ENCODE measurements at places on chromosomes 11 and 22.

GRCh38 chr11:33001281-33001680 is 14.4 kb upstream of the DEPDC7 start:
- no peaks in the 10 kb centered on the region for H3K27me3 ChIP-seq
- DNase-seq: no peak
- H3K4me3 ChIP-seq: no peak overlapping the region
- H3K27ac ChIP-seq: no peak overlapping the region

GRCh38 chr11:13480198-13480597 is 15.6 kb downstream of the PTH start:
- no peaks in the 10 kb centered on the region for H3K27me3 ChIP-seq
- H3K27ac ChIP-seq: no peak overlapping the region
- no peaks in the 10 kb centered on the region for H3K4me1 ChIP-seq
- no peaks in the 10 kb centered on the region for H3K36me3 ChIP-seq
- no peak for DNase-seq

DNA sequence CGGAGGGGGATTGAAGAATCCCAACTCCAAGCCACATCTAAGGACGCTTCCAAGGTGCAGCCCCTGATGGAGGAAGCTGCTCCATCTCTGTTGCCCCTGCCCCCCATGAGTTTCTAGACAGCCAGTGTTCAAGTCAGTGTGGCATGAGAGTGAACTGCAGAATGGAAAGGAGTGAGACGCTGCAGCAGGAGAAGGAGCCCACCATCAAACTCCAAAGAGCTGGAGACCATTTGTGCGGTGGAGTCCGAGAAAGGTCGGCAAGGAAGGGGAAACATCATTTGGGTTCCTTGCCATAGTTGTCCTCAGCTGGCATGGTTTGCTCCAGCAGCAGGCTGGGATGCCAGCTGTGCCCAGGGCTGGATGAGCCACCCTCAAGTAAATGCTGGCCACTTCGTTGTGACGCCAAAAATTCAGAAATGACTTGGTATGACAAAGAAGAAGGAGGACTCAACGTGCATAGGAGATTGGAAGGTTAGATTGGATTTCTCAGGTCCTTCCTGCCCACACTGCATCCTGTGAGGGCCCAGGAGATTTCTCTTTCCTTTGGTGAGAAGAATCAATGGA is 16.4 kb downstream of the APOL2 start:
- no peak for DNase-seq
- peaks cover 1% of the 10 kb centered on the region for H3K4me1 ChIP-seq
- no peaks in the 10 kb centered on the region for H3K27me3 ChIP-seq
- no peak overlapping the region for H3K27ac ChIP-seq
- H3K36me3 ChIP-seq: no peaks in the 10 kb centered on the region
- H3K4me3 ChIP-seq: no peak overlapping the region

DNA sequence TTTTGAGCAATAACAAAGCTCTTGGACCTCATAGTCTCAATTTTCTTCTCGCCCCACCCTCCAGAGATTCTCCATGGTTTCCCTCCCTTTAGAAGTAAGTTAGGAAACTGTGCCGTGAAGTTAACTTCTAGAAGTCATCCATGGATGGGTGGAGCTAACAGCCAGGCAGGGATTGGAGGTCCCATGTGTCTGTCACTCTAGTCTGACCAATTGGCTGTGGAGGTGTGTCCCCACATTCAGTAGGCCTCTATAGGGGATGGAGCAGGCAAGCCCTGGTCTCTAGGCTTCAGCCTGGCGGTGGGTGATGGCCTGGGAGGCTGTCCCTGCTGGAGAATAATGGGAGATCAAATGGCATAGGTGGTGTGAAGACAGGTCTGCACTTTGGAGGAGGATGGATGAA is 50.7 kb downstream of the TP53I11 start:
- H3K4me3 ChIP-seq: no peak overlapping the region
- no peak overlapping the region for H3K27ac ChIP-seq
- DNase-seq: no peak
- no peaks in the 10 kb centered on the region for H3K4me1 ChIP-seq

DNA sequence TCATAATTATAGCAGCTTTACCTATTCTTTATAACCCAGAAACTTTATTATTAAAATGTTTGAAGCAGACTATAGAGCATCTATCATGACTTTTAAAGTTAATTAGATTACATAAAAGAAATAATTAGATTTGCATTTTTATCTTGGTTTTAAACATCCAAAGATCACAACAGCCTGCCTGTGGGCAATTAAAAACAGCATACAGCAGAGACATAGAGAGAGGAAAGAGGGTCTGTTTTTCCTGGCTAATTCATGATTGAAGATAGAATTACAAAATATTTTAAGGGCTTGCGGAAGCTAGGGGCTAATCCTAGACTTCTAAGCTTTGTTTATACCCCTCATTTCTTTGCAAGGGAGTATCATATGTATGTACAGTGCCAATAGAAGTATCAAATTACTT is 178.1 kb downstream of the SOX6 start:
- no peak overlapping the region for H3K27ac ChIP-seq
- no peaks in the 10 kb centered on the region for H3K27me3 ChIP-seq
- no peaks in the 10 kb centered on the region for H3K36me3 ChIP-seq
- H3K4me3 ChIP-seq: no peak overlapping the region

- H3K27me3 ChIP-seq: no peaks in the 10 kb centered on the region
- no peak overlapping the region for H3K27ac ChIP-seq
- H3K36me3 ChIP-seq: no peaks in the 10 kb centered on the region
- no peaks in the 10 kb centered on the region for H3K4me1 ChIP-seq
Observed at GRCh38 chr11:68763181-68763721, 11.9 kb upstream of the TESMIN start.

- H3K36me3 ChIP-seq: no peaks in the 10 kb centered on the region
- peak; percentile 66 for DNase-seq
- peaks cover 27% of the 10 kb centered on the region for H3K4me1 ChIP-seq
- no peak overlapping the region for H3K4me3 ChIP-seq
Observed at GRCh38 chr22:39148026-39148726, 4.3 kb downstream of the CBX7 start.

DNA sequence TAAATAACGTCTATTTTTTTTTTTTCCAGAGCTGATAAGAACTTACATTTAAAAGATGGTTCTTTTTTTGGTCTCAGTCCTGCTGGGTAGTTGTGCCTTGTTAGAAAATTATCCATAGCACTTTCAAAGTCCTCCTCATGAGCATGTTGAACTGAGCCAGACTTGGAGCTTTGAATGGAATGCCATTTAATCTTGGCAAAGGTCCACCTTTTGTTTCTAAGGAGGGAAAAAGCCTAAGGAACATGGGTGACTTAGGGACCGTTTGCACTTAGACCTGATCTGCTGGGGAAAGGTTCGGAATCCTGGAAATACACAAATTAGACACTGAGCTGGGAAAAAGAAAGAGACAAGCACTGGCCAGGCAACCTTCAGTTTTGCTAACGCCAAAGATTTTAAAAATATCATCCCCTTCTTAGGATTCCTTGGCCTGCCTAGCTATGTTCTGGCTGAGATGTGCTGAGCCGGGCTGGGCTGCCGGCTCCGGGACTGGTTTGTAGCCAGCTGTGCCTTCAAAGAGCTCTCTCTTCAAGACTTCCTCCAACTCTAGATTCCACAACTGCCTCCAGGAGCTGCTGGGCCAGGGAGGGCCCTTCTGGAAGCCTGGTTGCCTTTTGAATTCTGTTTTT is 67.4 kb downstream of the ENDOD1 start:
- peak; percentile 60 for DNase-seq
- H3K27me3 ChIP-seq: no peaks in the 10 kb centered on the region
- H3K36me3 ChIP-seq: no peaks in the 10 kb centered on the region
- H3K27ac ChIP-seq: peak overlapping the region; percentile 72
- peaks cover 13% of the 10 kb centered on the region for H3K4me1 ChIP-seq

GRCh38 chr11:110453684-110454354 is 24.1 kb downstream of the FDX1 start:
- H3K4me3 ChIP-seq: no peak overlapping the region
- no peaks in the 10 kb centered on the region for H3K4me1 ChIP-seq
- no peak overlapping the region for H3K27ac ChIP-seq

- H3K27ac ChIP-seq: no peak overlapping the region
- no peaks in the 10 kb centered on the region for H3K27me3 ChIP-seq
- DNase-seq: no peak
- no peaks in the 10 kb centered on the region for H3K36me3 ChIP-seq
Observed at GRCh38 chr11:130548491-130548833, 100.0 kb downstream of the ADAMTS15 start.

DNA sequence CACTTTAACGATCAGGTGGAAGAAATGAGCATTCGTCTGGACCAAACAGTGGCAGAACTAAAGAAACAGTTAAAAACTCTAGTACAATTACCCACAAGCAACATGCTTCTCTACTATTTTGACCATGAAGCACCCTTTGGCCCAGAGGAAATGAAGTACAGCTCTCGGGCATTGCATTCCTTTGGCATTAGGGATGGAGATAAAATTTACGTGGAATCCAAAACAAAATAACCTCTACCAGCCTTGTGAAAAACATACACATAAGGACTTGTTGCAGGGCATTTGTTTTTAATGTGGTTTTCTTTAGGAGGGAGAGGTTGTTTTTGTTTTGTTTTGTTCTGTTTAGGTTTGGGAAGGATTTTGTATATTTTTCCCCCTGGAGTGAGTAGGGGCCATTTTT is 14.2 kb upstream of the TECTA start:
- H3K4me1 ChIP-seq: peaks cover 3% of the 10 kb centered on the region
- no peak overlapping the region for H3K4me3 ChIP-seq
- DNase-seq: no peak
- H3K27ac ChIP-seq: no peak overlapping the region
- no peaks in the 10 kb centered on the region for H3K36me3 ChIP-seq

GRCh38 chr11:132206993-132207392 is 836.6 kb downstream of the NTM start:
- H3K36me3 ChIP-seq: no peaks in the 10 kb centered on the region
- DNase-seq: no peak
- H3K27ac ChIP-seq: no peak overlapping the region
- H3K4me3 ChIP-seq: no peak overlapping the region

DNA sequence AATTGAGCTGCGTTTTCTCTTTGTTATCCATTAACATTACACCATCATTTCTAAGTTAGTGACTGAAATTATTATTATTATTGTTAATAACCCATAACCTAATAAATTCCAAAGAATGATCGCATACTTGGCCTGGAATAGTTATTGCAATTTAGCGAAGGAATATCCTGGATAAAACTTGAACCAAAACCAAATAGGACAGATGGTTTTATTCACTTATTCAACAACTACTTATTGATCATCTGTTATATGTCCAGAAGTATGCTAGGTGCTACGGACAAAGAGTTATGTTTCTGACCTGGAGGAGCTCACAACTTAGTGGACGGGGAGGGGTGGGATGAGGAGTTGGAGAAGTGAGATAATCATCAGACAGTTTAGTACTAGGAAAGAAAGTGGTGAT is 44.8 kb upstream of the ARHGAP20 start:
- no peak overlapping the region for H3K4me3 ChIP-seq
- no peak for DNase-seq
- no peak overlapping the region for H3K27ac ChIP-seq
- H3K36me3 ChIP-seq: no peaks in the 10 kb centered on the region
- H3K27me3 ChIP-seq: no peaks in the 10 kb centered on the region
- peaks cover 3% of the 10 kb centered on the region for H3K4me1 ChIP-seq

DNA sequence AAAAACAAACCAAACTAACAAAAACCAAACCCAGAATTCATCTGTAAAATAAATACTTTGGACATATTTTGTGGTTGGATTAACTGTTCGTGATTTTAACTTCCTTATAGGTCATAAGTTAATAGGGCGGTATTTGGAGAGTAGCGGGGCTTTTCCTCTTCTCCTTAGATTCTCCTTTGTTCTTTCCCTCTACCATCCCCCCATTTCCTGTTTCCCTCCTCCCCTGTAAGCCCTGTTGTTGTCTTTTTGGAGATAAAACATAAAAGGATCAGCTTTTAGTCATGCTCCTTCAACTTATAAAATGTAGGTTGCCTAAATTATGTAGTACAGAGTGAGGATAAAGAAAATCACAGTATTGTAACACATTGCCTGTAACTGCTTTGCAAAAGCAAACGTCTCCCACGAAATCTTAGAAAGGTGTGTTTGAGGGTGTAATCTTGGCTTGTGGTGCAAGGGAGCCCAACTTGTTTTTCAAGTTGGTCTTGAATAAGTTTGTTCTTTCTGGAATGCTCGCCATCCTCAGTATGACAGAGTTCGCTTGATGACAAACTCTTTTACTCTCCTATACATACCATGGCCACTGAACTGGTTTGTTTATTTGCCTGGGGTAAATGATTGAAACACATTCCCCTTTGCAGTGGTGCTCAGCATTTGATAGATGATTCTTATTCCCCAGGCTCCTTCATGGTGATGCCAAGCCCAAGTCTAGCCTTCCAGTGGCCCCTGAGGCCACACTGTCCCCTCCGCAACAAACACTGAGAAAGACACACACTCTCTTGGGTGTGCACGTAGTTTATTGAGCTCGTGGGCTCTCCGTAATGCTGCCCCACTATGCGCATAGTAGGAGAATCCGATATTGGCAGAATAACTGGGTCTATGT is 49.4 kb downstream of the TEAD1 start:
- peaks cover 22% of the 10 kb centered on the region for H3K4me1 ChIP-seq
- H3K27ac ChIP-seq: no peak overlapping the region
- no peaks in the 10 kb centered on the region for H3K27me3 ChIP-seq
- DNase-seq: no peak

- H3K27ac ChIP-seq: peak within 1 kb of the TSS; percentile 92
- peaks cover 12% of the 10 kb centered on the region for H3K4me1 ChIP-seq
- DNase-seq: peak; percentile 99
- H3K36me3 ChIP-seq: no peaks in the 10 kb centered on the region
Observed at GRCh38 chr11:809287-810039, at the start of gene RPLP2. RPLP2 (plus strand) TSS chr11:809967; CDS start chr11:810235, 268 bp downstream.

DNA sequence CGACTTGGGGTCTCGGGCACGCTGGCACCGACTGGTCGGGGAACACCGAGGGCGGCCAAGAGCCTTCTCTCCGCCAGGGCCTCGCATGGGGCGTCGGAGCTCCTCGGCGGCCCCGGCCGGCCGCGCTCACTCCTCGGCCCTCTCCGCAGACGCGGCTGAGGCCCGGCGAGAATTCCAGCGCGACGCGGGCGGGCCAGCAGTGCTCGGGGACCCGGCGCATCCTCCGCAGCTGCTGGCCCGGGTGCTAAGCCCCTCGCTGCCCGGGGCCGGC is 5.6 kb downstream of the TBX1 start:
- no peaks in the 10 kb centered on the region for H3K4me1 ChIP-seq
- DNase-seq: no peak
- no peak overlapping the region for H3K27ac ChIP-seq
- no peaks in the 10 kb centered on the region for H3K36me3 ChIP-seq

- no peaks in the 10 kb centered on the region for H3K27me3 ChIP-seq
- H3K4me1 ChIP-seq: no peaks in the 10 kb centered on the region
- H3K4me3 ChIP-seq: no peak overlapping the region
Observed at GRCh38 chr11:119721129-119722120, 7.6 kb downstream of the NECTIN1 start.

- H3K36me3 ChIP-seq: no peaks in the 10 kb centered on the region
- no peak for DNase-seq
- no peak overlapping the region for H3K4me3 ChIP-seq
- H3K4me1 ChIP-seq: no peaks in the 10 kb centered on the region
- H3K27me3 ChIP-seq: no peaks in the 10 kb centered on the region
Observed at GRCh38 chr11:44879432-44879831, 71.3 kb downstream of the TP53I11 start.

All from ovary (tissue), 10 donors.